ENCODE measurements at places on chromosomes 1 and 21.

- DNase-seq, result no peak
These were observed 6.6 kb downstream of the EPHB2 start for GRCh38 chr1:22717037-22717760.

DNA sequence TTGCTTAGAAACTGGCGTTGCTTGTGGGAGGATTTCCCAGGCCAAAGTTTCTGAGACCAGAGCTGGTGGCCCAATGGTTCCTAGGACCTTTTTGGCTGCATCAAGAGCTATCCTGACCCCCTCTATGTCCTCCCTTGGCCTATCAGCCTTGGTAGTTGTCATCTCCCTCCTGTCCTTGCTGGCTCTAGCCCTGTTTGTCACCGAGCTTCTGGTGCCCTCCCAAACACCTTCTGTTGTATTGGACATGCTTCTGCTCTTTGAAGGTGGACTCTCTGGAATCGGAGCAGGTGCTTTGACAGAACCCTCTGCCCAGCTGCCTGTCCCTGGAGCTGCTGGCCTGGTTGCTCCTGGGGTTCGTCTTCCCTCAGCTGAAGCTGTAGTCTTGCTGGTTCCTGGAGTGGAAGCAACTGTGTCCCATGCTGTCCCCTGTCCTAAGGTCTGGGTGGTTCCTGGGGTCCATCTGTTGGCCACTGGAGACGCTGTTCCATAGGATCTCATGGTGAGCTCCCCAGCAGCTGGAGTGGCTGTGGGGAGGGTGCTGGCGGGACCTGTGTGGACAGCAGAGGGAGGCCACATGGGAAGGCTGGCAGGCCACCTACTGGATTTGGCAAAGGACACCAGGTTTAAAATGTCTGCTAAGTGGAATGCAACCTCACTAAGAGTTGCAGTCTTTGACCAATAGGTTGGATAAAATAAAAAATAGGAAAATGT is 9.4 kb downstream of the FCAMR start:
- no peak for DNase-seq

DNA sequence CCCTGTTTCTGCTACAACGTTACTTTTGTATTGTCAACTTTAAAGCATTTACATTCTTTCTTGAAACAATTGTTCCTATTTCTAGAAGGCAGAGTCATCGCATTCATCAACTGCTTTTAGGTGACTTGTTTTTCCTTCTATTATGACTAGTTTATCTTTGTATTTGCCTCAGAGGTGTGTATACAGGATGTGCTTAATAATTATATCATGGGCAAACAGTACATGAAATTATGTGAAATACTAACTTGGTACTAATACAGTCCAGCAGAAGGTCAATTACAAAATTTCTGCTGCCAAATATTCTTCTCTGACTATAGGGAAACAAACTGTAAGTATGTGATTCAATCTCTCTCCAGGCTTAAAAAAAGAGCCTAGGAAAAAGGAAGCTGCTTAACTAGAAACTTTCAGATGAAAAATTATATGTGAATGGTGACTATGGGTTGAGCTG is 101.6 kb downstream of the C4BPA start:
- no peak for DNase-seq

DNA sequence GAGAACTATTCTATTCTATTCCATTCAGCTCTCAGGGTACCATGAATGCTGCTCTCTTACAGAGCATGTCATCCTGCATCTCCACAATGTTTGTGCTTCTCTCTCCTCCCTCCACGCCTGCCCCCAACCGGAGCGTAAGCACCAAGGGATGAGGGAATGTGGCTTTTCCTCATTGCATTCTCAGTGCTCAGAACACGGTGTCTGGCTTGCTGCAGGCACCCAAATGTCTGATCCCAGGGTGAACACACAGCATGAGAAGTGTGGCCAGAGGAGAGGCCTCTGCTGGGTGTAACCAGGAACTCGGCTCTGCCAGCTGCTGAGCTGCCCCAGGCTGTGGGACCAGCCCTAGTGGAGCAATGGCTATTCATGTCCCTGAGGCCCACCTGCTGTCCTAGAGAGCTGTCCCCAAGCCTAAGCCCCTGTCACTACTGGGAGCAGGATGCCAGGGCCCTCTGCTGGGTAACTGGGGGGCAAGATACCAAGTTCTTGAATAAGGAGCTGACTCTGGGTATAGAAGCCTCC is 38.3 kb downstream of the OLFML2B start:
- DNase-seq, result no peak

GRCh38 chr1:153231363-153231762 is 14.0 kb downstream of the PRR9 start:
- DNase-seq, result no peak
